Tibial nerve (tissue), 4 donors: ENCODE measurements at places on chromosomes 12 and 14. TPM values are rescaled to one million over a fixed set of nuclear protein-coding genes. Genes with fewer than 3 reads are reported as not detected.

GRCh38 chr12:5230156-5230555, 186.5 kb downstream of the KCNA5 start:
- DNase-seq = no peak

DNA sequence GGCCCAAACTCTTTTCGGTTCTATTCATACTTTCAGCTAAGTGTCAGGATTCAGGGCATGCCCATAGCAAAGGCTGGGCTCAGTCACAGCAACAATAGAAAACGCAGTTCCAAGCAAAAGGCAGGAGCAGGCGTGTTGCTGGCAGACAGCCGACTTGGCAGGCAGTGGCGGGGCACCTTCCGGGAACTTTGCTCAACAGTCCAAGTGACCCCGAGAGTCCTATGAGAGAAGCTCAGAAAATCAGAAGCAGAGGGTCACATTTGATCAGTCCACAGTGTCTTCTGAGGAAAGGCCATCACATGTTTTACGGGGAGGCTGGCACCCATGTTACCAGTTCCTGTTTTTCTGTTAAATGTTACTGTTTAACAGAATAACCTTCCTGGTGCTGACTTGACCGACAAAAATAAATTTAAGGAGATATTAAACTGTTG, 115.0 kb downstream of the DACT1 start:
- DNase-seq = peak; percentile 69

DNA sequence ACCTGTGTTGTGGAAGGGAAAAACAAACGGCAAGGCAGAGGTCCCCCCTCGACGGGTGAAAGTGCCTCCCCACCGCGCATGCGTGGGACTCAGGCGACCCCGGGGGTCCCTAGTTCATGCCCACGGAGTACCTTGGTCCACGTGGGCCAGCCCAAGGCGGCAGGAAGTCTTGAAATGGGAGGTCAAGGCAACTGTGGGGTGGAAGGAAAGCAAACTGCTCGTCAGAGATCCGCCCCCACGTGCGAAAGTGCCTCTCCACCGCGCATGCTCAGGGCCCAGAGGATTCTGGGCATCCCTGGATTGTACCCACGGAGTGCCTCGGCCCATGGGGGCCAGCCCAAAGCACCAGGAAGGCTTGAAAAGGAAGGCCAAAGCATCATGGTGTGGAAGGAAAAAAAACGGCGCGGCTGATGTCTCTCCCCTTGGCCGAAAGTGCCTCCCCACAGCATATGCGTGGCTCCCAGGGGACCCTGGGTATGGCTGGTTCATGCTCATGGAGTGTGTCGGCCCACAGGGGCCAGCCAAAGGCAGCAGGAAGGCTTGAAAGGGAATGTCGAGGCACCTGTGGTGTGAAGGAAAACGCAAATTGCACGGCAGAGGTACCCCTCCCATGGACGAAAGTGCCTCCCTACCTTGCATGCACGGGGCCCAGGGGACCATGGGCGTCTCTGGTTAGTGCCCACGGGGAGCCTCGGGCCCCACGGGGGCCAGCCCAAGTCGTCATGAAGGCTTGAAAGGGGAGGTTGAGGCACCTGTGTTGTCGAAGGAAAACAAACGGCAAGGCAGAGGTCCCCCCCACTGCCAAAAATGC, 369.7 kb downstream of the ALG10 start:
- DNase-seq = no peak

GRCh38 chr12:120798696-120799095, 73.1 kb downstream of the ACADS start:
- no peak for DNase-seq

- DNase-seq = no peak
Measured at GRCh38 chr12:121162384-121162783, 29.7 kb downstream of the P2RX7 start.

- DNase-seq = no peak
Measured at GRCh38 chr12:97452839-97453238, 9.8 kb upstream of the RMST start.

- DNase-seq = no peak
Measured at GRCh38 chr14:53537422-53538315, 384.5 kb upstream of the DDHD1 start.

GRCh38 chr14:21026988-21027315, 2.1 kb upstream of the NDRG2 start:
- no peak for DNase-seq

DNA sequence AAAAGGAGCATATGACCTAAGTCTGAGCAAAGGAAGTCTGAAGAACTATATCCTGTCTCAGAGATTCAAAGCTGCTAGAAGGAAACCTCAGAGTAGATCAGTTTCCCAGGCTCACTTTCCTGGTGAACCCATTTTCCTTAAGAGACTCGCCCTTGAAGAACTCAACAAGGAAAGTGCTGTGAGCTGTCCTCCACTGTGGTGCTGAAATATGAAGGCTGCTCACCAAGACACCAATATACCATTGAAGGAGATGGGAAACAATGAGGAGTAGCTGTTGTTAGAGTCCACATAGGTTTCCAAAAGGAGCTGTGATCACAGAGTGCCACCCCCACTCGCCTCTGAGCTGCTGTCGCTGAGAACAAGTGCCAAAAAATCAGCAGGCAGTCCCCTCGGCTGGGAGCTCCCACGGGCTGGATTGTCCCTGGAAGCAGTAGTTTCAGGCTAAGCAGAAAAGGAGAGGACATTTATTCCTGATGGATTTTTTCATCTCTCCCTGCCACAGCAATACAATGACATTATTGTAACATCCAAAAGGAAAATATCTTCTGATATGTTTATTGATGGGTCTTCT, 282.1 kb downstream of the RPS29 start:
- DNase-seq = no peak

DNA sequence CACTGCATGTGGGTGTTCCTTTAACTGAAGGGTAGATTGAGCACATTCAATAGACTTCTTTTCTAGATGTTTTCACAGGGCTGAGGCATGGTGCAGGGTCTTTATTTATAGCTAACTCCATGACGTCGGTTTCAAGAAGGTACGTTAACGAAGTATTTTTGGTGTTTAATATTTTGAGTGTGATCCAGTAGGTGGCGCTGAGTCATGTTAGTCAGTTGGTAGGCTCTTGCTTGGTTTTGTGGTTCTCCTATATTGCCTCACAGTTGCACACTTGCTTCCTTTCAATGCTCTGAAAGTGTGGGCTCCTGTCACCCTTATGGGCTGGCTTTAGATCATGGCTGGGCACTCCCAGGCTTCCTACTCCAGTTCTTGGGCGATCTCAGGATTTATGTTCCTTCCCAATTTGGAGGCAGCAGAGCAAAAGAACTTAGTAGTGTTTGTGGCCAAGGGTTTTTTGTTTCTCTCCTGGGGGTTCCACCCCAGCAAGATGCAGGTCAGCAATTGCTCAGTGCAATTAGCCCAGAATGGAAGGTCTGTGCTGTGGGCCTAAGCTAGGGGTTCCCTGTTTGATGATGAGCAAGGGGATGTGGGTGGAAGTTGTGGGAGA, 471.6 kb upstream of the FOXG1 start:
- DNase-seq = no peak

The ABCC9 gene
- 41.6 TPM for total RNA-seq

The KRT4 gene
- not detected for total RNA-seq

The CCDC38 gene
- not detected for total RNA-seq
